MG63 (cell line): ENCODE measurements at places on chromosomes 4 and X. TPM values are rescaled to one million over a fixed set of nuclear protein-coding genes. Genes with fewer than 3 reads are reported as not detected.

Gene SPANXA1
- total RNA-seq, result not detected in 2 replicates

Gene IL1RAPL1
- 0.10 TPM in 1 of 2 replicates, not detected in the other for total RNA-seq

Gene FAM9C
- total RNA-seq, result not detected in 2 replicates

Gene ZDHHC15
- total RNA-seq, result not detected in 2 replicates

Gene KDR
- not detected in 2 replicates for total RNA-seq

Gene CXCL1
- 0.20 and 2.5 TPM in 2 replicates for total RNA-seq

Gene ANKRD17
- total RNA-seq, result 18.8 and 21.2 TPM in 2 replicates

Gene GALNT7
- 22.6 and 33.7 TPM in 2 replicates for total RNA-seq

Gene NPY1R
- 0.03 and 1.2 TPM in 2 replicates for total RNA-seq
